ENCODE measurements at places on chromosomes 7 and 10.

GRCh38 chr7:118327174-118327573, 102.7 kb downstream of the ANKRD7 start:
- no peak for DNase-seq

DNA sequence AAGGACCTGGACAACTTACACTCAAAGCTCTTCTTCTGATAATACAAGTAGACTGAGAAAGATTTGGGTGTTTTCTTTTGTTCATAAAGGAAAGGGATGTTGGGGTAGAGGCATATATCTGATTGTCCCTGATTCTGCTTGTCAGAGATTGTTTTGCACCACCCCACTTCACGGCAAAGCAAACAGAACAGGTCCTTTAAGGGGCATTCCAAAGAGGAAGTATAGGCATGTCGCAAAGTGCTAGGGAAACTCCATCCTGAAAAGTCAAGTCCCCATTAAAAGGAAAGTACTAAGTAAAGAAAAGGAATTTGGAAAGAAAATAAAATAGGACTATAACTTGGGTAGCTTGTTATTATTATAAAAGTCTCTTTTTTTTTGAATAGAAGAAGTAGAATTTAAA, 233.0 kb downstream of the DNAJB9 start:
- no peak for DNase-seq

DNA sequence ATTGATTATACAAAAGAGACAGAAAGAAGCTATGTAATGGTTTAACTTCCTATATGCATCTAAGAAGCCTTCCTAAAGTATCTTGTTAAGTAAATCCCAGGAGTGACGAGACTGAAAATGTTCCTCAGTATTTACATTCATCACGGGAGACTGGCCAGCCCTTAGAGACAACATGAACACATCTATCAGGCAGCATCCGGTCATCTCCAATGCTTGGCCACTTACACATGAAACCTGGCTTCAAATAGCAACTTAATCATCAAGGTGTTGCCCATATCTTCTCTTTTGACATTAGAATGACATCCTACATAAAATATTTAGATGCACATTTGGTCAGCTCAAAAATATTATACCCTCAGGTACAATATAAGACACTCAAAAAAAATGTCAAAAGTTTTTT, 33.8 kb downstream of the ERCC6 start:
- no peak for DNase-seq

DNA sequence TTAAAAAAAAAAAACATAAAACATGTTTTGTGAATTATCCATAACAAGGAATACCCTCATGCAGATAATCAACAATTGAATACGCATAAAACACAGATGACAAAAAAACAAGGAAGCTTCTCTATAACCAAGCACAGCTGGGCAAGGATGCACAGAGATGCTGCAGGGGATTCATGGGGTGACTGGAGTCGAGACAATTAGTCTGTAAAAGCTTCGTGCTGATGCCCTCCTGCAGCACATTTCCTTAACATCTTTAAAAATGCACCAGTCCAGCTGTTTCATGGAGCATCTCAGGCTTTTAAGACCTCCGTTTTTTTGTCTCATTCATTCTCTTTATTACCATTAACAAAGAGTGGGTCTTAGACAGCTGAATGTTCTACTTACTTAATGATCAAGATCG, 794.0 kb upstream of the C7orf33 start:
- DNase-seq, result no peak

DNA sequence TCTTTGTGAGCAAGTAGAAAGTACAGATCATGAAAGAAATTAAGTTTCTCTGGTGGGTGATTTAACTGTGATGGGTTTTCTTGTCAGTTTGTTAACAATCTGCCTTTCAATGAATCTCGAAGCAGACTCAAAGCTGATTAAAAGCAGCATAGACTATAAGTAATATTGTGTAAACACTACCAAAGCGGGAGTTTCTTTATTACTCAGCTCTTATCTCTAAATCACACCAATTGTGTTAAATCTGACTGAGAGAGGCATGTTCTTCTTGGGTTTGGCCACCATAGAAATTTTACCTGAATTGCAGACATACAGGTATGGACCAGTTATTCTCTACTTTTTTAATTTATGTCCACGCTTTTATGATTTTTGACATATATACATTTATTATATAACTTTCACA, 65.2 kb downstream of the DKK1 start:
- no peak for DNase-seq

DNA sequence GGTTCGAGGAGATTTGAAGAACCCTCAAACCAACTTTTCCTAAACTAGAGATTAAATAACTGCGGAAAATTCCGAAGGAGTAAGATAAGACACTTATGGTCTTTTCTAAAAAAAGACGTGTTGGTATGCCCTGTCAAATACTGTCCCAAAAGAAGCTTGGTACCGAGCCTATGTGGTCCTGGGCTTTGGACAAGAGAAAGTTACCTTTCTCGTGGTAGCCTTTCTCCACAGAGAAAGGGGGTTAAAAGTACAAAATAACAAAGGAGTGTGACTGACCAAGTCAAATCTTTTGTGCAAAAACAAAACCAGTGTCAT, 56.2 kb upstream of the JCAD start:
- DNase-seq, result no peak

DNA sequence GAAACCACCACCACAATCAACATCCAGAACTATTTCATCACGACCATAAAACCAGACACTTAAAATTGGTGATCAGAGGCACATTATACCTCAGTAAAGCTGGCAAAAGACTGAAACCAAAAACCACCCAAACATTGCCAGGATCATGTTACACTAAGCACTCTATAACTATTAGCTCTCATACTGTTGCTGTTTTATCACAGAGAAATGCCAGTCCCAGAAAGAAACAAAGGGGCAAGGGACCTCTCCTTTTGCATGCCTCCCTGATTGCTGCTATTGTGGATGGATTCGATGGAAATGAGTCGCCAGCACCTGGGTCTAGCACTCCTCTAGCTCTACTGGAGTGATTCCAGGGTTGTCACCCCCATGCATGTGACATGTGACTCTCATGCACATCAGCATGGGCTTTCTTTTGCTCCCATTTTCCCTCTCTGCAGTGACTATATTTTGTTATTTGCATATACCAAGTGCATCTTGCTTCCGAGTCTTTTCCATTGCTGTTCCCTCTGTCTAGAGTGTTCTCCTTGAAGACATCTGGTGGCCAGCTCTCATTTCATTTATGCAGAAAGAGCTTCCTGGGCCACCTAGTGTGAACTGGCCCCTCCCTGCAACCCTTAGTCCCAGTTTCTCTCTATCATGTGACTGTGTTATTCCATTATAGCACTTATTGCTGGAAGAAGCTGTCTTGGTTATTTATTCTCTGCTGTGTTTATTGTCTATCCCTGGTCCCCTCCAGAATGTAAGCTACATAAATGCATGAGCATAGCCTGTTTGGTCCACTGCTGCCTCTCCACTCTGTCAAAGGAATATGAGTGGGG, 300.6 kb downstream of the PLXNA4 start:
- DNase-seq, result no peak

- DNase-seq, result no peak
These were observed 96.1 kb downstream of the FAM107B start for GRCh38 chr10:14678637-14679036.

- no peak for DNase-seq
These were observed 101.5 kb downstream of the RNF216 start for GRCh38 chr7:5679813-5680473.

DNA sequence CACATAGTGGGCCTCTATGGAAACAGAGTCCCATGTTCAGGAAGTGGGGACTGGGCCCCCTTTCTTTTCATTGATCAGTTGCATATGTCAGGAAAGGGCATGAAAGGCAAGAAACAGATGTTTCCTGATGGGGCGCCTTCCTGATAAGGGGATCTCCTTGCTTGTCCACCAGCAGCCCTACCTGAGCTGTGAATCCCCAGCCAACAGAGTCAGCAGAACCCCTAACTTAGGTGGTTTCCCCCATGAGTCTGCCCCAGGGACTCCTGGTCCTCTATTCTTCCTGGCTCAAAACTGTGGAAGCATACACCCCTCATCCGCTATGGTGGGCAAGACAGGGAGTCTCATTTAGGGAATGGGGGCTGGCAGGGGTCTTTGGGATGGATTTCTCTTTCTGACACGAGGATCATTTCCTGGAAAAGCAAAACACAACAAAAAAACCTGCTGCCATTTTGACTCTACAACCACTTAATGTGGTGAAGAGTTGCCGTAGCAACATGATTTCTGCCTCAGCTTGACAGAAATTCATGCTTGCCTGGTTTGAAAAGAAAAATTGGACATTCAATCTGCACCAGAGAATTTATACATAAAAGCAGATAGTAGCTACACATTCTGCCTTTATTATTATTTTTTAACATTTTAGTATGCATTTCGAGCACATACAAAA, 119.8 kb downstream of the SPAG6 start:
- DNase-seq, result no peak

GRCh38 chr7:28830846-28831245, 127.3 kb downstream of the TRIL start:
- DNase-seq, result no peak

- DNase-seq, result no peak
These were observed 604 bp upstream of the SHTN1 start for GRCh38 chr10:117005527-117006055.

DNA sequence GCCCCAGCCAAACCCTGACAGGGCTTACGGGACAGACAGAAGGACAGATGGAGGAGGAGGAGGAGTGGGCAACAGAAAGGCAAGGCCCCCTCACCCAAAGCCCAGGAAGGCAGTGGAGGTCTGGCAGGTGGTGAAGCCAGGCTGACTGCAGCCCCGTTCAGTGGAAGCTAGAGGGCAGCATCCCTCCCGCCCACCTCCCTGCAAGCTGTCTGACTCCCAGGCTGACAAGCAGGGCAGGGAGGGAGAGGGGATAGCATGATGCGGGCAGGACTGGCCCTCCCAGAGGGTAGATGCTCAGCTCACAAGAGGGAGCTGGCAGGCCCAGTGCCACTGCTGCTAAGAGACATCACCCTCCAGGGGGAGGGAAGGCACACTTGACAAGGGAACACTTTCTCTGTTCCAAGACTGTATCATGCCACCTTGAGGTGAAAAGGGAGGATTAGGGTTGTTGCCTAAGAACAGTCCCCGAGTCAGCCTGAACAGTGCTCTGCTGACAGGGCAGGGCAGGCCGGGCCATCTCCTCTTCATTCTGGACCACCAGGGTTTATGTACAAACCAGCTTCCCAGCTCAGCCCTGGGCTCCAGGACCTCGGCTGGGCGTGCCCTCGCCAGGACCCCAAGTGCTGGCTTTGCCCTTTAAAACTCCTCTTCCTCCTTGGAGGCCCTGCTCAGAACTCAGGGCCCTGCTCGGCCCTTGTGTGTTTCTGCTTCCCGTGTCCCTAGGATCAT, 61.8 kb downstream of the RASGEF1A start:
- DNase-seq, result peak; percentile 57

GRCh38 chr10:87921931-87922688, 58.7 kb downstream of the PTEN start:
- no peak for DNase-seq

DNA sequence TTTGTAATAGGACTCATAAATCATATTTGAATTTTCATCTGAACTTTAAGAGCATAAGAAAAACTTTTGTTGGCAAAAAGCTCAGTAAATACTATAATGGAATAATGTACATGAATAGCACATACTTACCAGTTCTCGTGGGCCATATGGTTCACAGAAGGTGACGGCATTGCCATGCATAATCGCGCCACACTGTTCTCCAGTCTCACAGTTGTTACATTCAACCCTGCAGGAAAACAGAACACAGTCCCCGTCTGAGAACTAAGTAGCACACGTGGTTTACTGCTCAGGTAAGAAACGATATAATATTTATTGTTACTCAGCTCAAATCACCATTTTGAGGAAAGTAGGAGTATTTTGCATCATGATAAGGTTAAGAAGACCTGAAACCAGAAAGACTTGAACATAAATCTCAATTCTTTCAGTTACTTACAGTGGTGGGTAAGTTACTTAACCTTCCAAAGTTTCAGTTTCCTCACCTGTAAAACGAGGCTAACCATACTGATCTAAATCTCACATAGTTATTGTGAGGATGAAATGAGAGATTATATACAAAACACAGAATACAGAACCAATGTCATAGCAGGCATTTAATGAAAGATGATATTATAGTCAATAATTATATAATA, 261.4 kb downstream of the RELN start:
- no peak for DNase-seq

DNA sequence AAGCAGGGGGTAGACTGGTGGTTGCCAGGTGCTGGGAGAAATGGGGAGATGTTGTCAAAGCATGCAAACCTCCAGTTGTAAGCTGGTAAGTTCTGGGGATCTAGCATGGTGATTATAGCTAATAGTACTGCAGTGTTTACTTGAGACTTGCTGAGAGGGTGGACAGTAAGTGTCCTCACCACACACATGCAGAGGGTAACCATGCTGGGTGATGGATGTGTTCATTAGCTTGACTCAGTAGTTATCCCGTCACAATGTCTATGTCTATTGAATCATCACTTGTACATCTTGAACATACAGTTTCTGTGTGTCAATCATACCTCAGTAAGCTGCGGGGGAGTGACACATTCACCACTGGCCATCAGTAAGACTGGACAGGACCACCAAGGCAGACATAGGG, 42.1 kb downstream of the GSDME start:
- no peak for DNase-seq

GRCh38 chr7:30309302-30309701, 24.9 kb downstream of the ZNRF2 start:
- no peak for DNase-seq

GRCh38 chr10:79022565-79023230, 46.1 kb upstream of the ZMIZ1 start:
- DNase-seq, result peak; percentile 14

GRCh38 chr10:119303886-119304285, 96.5 kb downstream of the GRK5 start:
- DNase-seq, result no peak

DNA sequence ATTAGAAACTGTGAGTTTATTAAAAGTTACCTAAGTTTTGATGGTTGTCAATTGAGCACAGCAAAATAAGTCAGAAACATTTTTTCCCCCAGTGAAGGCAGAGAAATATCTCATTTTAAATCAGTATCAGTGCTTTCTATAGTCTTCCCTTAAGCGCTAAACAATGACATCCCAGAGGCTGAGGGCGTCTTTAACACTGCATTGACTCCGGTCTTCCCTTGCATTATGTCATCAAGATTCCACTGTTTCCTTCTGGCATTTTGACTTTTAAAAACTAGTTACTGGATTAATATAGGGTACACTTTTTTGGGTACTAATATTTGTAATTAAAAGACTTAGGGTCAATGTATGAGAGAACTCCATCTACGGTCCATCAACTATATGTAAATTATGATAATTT, 3.9 kb downstream of the GLUD1 start:
- DNase-seq, result peak; percentile 25

GRCh38 chr10:7560519-7560918, 106.2 kb downstream of the ITIH5 start:
- DNase-seq, result peak; percentile 37

DNA sequence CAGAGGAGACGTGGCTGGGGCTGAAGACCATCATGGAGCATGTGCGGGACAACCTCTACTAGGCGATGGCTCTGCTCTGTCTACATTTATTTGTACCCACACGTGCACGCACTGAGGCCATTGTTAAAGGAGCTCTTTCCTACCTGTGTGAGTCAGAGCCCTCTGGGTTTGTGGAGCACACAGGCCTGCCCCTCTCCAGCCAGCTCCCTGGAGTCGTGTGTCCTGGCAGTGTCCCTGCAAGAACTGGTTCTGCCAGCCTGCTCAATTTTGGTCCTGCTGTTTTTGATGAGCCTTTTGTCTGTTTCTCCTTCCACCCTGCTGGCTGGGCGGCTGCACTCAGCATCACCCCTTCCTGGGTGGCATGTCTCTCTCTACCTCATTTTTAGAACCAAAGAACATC, 22.0 kb upstream of the CPA5 start:
- no peak for DNase-seq

- DNase-seq, result no peak
These were observed 52.7 kb downstream of the SCIN start for GRCh38 chr7:12623223-12623622.

GRCh38 chr7:29587195-29587808, 23.7 kb downstream of the PRR15 start:
- no peak for DNase-seq

Data from fibroblast of mammary gland (primary cell).